ENCODE measurements at places on chromosomes 3 and 15. TPM values are rescaled to one million over a fixed set of nuclear protein-coding genes. Genes with fewer than 3 reads are reported as not detected.

CPNE4 gene
- polyA plus RNA-seq: 0.64 TPM

SLC6A1 gene
- 1.8 TPM for polyA plus RNA-seq

NPHP3 gene
- 42.2 TPM for polyA plus RNA-seq

GPR160 gene
- polyA plus RNA-seq: 1.2 TPM

TSC22D2 gene
- 11.9 TPM for polyA plus RNA-seq

ZNF80 gene
- 0.03 TPM for polyA plus RNA-seq

SCAANT1 gene
- polyA plus RNA-seq: not detected

MKRN3 gene
- 0.24 TPM for polyA plus RNA-seq

SHC4 gene
- polyA plus RNA-seq: 1.0 TPM

IQCH gene
- 0.97 TPM for polyA plus RNA-seq

PSTPIP1 gene
- 1.4 TPM for polyA plus RNA-seq

LRRIQ4 gene
- 0.16 TPM for polyA plus RNA-seq

CCDC39 gene
- not detected for polyA plus RNA-seq

TM6SF1 gene
- 1.7 TPM for polyA plus RNA-seq

GRAMD2A gene
- 0.07 TPM for polyA plus RNA-seq

LRTM1 gene
- polyA plus RNA-seq: not detected

CCRL2 gene
- polyA plus RNA-seq: 6.8 TPM

SCAMP5 gene
- 10.2 TPM for polyA plus RNA-seq

TGM5 gene
- polyA plus RNA-seq: not detected

DLL4 gene
- polyA plus RNA-seq: 0.66 TPM

BOC gene
- polyA plus RNA-seq: 10.2 TPM

CTNNB1 gene
- polyA plus RNA-seq: 52.3 TPM

SERINC4 gene
- 0.30 TPM for polyA plus RNA-seq

KLHL40 gene
- not detected for polyA plus RNA-seq

ZPLD1 gene
- not detected for polyA plus RNA-seq

RETNLB gene
- polyA plus RNA-seq: not detected

AHSG gene
- polyA plus RNA-seq: not detected

ZNF662 gene
- 5.4 TPM for polyA plus RNA-seq

CPEB1 gene
- 4.4 TPM for polyA plus RNA-seq

TUSC2 gene
- polyA plus RNA-seq: 31.9 TPM

DPPA2 gene
- polyA plus RNA-seq: not detected

APH1B gene
- polyA plus RNA-seq: 21.7 TPM

SMCO1 gene
- not detected for polyA plus RNA-seq

ADAMTS7 gene
- polyA plus RNA-seq: 27.7 TPM

GABRA5 gene
- polyA plus RNA-seq: not detected

FAIM gene
- 12.4 TPM for polyA plus RNA-seq

ARL6IP5 gene
- polyA plus RNA-seq: 198 TPM

ZIC1 gene
- polyA plus RNA-seq: 0.64 TPM

GPR156 gene
- 0.48 TPM for polyA plus RNA-seq

CLDN18 gene
- not detected for polyA plus RNA-seq

RASL12 gene
- polyA plus RNA-seq: 7.0 TPM

CASR gene
- 0.03 TPM for polyA plus RNA-seq

SV2B gene
- polyA plus RNA-seq: 0.16 TPM

LNP1 gene
- polyA plus RNA-seq: 2.9 TPM

THOC7 gene
- polyA plus RNA-seq: 142 TPM

ZBED2 gene
- not detected for polyA plus RNA-seq

ACVR2B gene
- polyA plus RNA-seq: 5.1 TPM

TMOD3 gene
- 18.3 TPM for polyA plus RNA-seq

GOLGA8G gene
- polyA plus RNA-seq: under 0.01 TPM

INO80 gene
- polyA plus RNA-seq: 5.9 TPM

GCSAM gene
- 0.07 TPM for polyA plus RNA-seq

UROC1 gene
- polyA plus RNA-seq: 0.03 TPM

CLEC3B gene
- polyA plus RNA-seq: 177 TPM

AP3B2 gene
- polyA plus RNA-seq: 28.9 TPM

ROPN1 gene
- polyA plus RNA-seq: not detected

GOLGA6L9 gene
- polyA plus RNA-seq: 1.2 TPM

CKMT1B gene
- polyA plus RNA-seq: 4.7 TPM
